ENCODE measurements at places on chromosomes 2 and 18.

DNA sequence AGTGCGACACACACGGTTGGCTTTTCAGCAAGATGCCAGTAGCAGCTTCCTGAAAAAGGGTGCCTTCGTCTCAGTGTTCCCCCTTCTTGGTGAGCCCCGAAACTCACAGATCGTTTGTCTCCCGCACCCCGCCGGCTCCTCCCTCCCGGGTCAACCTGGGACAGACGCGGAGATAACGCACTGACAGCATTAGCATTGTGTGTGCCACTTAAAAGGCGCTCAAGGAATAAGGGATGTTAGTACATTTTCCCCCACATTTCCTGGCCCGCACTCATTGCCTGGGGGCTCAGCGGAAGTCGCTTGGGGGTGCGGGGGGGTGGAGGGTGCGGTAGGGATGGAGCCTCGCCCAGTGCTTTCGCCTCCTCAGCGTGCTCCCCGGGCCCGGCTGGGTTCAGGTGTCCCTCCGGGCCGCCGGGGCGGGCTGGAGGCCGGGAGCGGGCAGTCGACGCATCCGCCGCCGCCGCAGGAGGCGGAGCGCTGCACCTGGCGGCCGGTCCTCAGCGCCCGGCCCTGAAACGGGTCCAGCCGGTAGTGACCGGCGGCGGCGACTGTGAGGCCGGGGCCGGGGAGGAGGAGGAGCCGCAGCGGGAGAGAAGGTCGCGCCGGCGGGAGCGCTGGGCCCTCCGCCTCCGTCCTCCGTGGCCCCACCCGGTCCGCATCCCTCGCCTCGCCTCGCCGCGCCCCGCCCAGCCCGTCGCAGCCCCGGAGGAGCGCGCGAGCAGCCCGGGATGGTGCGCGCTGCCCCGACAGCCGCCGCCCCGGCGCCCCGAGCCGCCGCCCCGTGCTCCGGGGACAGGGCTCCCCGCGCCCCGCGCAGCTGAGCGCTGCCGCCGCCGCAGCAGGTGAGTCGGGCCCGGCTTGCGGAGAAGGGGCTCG lies at the start of gene MFSD6:
Gene MFSD6, plus strand, starts transcription at position 694 of the 876 bp plus-strand sequence. CDS start 27,675 bp downstream, outside the sequence.
- peak; percentile 57 for DNase-seq

- DNase-seq = no peak
These were observed 282.2 kb upstream of the SYT4 start for GRCh38 chr18:43559507-43559906.

DNA sequence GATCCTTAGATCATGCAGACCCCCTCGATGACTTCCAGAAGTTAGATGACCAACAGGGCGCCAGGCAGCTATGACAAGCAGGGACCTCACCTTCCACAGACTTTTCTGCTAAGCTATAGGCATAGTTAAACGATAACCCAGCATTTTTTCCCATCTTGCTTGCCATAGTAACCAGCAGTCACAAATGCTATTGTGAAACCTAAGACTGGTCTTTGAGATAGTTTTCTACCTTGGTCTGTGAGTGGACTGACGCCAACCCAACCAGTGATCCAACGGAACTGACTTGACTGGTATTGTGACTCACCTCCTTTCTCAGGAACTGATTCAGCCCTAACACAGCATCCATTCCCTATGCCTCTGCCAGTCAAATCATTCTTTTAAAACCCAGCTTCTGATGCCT lies 361.2 kb downstream of the LRRTM4 start:
- no peak for DNase-seq

DNA sequence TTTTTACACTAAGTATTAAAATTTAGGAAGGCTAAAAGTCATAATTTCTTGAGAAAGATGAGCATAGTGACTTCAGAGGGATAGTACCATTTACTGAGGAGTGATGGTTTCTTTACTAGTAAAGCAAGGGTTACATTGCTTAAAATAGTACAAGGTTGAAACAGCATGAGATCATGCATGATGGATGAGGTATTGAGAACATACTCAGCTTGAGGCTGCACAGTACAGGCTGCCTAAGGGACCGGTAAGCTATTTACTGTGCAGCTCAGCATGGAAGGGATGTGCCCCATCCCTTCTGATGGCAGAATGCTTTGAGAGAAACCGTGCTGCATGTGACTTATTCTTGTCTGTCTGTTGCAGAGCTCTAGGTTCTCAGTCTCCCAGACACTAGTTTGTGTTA lies 122.1 kb downstream of the EML6 start:
- no peak for DNase-seq

GRCh38 chr2:111149882-111150455 lies 29.3 kb downstream of the BCL2L11 start:
- no peak for DNase-seq

DNA sequence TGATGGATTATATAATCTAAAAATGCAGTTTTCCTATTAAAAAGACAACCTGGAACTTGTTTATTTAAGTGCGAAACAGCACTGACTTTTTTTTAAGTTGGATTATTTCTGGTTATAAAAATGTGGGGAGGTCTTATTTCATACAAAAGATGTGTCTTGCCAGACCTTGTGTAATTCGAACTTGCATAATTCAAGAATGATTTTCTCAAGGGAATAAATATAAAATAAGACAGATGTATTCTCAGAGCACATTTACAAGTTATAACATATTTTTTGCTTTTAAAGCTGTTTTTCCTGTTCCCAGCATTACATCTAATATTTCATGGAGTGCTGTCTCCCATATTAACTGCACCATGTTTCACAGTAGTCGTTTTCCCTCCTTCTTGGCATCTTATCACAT lies 263.1 kb downstream of the CDH20 start:
- DNase-seq = no peak

Data from NCI-H1417 (cell line).